ENCODE measurements at places on chromosomes 2 and 18. TPM values are rescaled to one million over a fixed set of nuclear protein-coding genes. Genes with fewer than 3 reads are reported as not detected.

GRCh38 chr18:28729321-28729720 lies 552.4 kb upstream of the CDH2 start:
- DNase-seq = no peak

- DNase-seq = no peak
Measured at GRCh38 chr2:18440141-18440661, 120.3 kb downstream of the RDH14 start.

DNA sequence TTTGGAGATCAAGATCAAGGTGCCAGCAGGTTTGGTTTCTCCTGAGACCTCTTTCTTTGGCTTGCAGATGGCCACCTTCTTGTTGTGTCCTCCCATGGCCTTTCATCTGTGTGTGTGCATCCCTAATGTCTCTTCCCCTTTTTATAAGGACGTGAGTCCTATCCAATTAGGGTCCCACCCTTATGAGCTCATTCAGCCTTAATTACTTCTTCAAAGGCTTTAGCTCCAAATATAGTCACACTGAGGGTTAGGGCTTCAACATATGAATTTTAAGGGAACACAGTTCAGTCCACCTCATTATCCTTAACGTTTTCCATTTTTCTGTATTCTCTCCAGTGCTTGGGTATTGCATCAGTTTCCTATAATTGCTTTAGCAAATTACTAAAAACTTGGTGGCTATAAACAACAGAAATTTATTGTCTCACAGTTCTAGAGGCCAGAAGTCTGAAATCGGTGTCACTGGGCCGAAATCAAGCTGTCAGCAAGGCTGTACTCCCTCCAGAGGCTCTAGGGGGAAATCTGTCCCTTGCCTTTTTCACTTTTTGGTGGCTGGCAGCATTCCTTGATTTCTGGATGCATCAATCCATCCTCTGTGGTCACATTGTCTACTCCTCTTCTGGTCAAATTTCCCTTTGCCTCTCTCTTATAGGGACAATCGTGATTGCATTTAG lies 34.1 kb downstream of the CDC42EP3 start:
- DNase-seq = no peak

- no peak for DNase-seq
Measured at GRCh38 chr18:37524498-37525261, 40.9 kb downstream of the CELF4 start.

Gene TMEM247
- total RNA-seq = not detected

Measured in OCI-LY7 (cell line).